Stimulated activated CD8-positive, alpha-beta memory T cell treated with anti-CD3 and anti-CD28 coated beads, Interleukin-15, amount 100 ng/mL, for 48 hours (primary cell): ENCODE measurements at places on chromosomes 3 and 15.

- DNase-seq: peak; percentile 41
These were observed 518.4 kb downstream of the FOXP1 start for GRCh38 chr3:71064956-71065763.

GRCh38 chr3:8336456-8336855 lies 165.2 kb upstream of the LMCD1 start:
- no peak for DNase-seq

DNA sequence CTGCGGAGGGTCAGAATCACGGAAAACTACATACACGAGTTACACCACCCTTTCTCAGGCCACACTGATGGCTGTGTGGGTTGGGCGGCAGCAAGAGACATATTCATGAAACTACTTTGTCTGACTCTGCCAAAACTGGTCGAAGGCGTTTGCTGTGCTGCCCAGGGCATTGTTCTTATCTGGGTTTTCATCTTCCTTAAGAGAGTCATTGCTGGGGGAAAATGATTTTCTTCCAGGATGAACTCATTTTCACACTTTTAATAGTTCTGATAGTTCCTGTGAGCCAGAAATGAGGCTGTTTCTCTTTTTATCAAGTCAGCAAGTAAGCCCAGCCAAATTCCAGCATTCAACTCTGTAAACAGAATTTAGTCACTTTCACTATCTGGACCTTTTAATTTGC lies 47.6 kb downstream of the TRIM71 start:
- no peak for DNase-seq

DNA sequence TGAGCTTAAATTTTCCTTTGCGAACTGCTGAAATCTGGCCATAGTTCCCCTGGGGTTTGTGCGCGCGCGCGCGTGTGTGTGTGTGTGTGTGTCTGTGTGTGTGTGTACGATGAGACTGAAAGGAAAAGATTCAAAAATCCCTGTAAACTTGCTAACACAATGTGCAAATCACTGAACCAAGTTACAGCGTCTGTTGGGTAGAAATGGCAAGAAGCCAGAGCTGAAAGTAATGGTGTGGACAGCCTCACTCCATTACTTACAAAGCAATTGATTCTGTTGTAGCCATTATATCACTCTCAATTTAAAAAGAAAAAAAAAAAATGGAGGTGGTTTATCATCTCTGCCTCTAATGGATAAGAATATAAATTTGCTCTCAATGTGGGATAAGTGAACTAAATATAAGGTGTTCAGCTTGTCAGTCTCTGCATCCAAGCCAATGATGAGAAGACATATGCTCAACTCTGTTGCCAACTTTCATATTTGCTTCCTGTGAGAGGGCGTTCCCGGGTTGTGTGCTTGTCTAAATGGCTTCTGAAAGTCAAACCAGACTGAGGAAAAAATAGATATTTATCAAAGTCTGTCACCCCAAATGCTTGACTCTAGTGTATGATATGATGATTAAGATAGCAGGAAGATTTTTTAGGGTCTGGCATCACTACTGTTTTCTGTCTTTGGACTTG lies 422.2 kb downstream of the ZNF385D start:
- DNase-seq: no peak

DNA sequence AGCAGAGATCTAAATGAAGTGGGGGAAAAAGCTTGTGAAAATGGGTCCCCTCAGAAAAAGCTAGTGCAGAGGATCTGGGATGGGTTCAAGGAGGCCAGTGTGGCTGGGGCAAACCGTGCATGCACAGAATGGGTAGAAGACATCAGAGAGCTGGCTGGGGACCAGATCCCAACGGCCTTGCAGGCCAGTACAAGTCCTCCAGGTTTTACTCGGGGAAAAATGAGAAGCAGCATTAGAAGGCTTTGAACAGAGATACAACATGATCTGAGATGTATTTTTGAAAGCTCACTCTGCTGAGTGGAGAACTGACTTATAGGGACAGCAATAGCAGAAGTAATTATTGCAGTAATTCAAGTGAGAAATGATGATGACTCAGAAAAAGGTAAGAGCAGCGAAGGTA lies 114.5 kb downstream of the HERC1 start:
- DNase-seq: no peak

- DNase-seq: no peak
These were observed 51.6 kb upstream of the LCTL start for GRCh38 chr15:66617137-66618090.

GRCh38 chr3:4633078-4634004 lies 140.2 kb downstream of the ITPR1 start:
- no peak for DNase-seq

DNA sequence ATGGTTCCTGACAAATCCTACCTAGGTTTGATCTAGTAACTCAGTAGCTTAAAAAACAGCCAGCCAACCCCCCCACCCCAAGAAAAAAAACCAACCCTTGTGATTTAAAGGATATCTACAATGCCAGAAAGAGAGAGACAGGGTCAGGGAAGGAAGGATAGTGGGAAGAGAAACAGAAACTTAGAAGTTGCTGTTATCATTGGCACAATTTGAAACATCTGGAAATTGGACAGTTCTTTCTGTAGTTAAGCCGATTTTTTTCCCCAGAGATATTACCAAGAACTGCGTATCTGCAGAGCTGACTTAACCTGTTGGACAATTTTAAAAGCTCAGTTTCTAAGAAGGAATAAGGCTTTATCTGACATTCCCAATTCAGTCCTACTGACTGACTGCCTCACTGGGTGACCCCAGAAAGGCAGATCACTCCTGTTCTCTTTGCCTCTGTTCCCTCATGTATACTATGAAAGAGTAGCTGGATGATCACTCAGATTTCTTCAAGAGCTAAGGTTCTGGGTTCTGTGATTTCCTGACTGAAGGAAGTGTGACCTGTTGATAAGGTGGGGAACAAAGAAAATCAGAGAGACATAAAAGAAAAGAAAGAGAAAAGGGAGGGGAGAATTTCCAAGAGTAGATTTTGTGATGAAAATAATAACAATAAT lies 128.3 kb downstream of the MAP2K5 start:
- no peak for DNase-seq

DNA sequence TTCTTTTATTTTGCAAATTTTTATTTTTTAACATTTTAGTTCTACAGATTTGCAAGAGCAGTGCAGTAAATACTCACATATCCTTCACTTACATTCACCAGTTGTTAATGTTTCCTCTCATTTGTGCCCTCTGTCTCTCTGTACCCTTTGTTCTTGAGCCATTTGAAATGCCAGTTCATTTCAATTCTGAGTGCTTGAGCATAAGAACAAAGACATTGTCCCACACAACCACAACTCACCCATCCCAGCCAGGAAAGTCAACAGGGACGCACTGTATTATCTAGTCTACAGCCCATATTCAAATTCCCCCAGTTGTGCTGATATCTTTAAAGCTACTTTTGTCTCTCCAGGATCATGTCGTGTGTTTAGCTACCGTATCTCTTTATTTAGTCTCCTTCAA lies 141.4 kb upstream of the SLC6A11 start:
- no peak for DNase-seq

DNA sequence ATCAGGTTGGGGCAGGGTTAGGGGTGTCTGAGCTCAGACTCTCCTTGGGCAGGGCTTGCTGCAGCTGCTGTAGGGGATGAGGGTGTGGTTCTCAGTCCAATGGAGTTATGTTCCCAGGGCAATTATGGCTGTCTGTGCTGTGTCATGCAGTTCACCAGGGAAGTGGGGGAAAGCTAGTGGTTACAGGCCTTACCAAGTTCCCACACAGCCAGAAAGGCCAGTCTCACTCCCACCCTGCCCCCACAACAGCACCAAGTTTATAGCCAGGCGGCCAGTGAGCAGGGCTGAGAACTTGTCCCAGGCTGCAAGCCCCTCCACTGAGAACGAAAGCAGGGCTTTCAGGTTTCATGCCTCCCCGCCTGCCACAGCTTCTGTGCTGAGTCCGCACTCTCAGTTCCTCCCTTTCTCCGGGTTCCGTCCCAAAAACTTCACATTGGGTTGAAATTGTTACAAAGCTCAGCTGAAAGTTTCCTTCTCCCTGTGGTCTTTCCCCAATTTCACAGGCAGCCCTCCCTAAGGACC lies 19.6 kb upstream of the CPOX start:
- no peak for DNase-seq

- no peak for DNase-seq
These were observed 41.2 kb downstream of the IMPG2 start for GRCh38 chr3:101279162-101279561.

DNA sequence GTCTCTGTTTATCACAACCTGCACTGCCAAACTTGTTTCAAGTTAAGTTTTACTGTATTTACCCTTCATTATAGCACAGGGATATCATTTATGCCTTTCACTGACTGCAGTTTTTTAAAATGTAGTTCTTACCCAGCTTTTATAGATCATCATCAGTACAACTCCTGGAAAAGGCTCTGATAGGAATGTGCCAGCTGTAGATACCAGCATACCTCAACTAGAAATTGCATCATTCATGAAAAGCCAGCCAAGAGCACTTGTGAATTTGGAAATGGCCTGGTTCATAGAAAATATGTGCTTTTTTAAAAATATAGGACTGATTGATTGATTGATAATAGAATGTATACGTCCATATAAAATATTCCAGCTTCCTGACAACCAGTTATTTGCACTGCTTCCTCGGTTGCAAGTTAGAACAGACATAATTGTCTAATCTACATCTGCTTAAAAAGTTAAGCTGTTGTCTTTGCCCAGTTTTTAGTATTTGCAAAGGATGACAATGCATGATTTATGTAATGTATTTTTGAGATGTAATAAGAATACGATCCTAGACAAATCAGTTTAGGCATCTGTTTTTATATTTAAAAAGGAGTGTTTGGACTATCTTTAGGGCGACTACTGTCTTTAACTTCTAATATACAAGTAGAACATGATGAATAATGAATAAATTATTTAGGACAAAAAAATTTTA lies 58.5 kb downstream of the DCUN1D1 start:
- no peak for DNase-seq

DNA sequence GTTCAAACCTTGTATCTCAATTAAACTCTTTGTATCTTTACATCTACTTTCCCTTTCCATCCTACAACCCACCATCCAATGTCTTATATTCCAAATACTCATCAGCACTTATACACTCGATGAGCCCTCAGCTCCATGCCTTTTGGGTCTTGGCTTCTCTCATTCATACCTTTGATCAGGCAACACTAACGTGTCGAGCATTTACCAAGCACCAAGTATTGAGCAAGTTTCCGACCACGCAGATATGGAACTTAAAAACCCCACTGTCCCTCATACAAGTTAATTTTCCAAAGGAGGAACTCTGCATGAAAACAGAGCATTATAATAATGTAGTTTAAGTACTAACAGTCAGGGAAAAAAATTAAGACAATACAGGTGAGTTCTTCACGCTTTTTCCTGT lies 102.8 kb downstream of the IL1RAP start:
- DNase-seq: no peak

GRCh38 chr3:123792473-123793201 lies 91.5 kb downstream of the MYLK start:
- no peak for DNase-seq

- DNase-seq: no peak
These were observed 74.1 kb upstream of the MAP4 start for GRCh38 chr3:48090166-48090939.

- no peak for DNase-seq
These were observed 567.9 kb upstream of the GBE1 start for GRCh38 chr3:82329300-82329699.

DNA sequence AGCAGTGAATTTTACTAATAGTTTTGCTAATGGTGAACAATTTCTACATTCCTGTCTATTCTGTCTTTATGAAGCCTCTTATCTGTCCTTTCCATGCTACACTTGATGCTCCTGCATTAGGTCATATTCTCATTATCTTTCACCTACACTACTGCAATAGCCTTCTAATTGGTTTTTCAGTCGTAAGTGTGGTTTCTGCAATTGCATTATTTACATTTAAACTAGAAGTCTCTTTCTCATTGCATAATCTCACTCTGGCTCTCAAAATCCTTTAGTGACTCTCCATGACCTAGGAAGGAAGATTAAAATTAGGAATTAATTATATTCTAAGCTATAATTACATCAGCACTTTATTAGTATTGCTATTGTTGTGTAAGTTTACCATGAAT lies 686.5 kb downstream of the IGSF11 start:
- no peak for DNase-seq

GRCh38 chr15:95812491-95812890 lies 518.0 kb upstream of the NR2F2 start:
- DNase-seq: no peak
